ENCODE measurements at places on chromosomes 5 and 9.

GRCh38 chr9:70539526-70539925 lies 125.1 kb upstream of the KLF9 start:
- DNase-seq: no peak

GRCh38 chr9:90368928-90369327 lies 273.7 kb downstream of the DIRAS2 start:
- no peak for DNase-seq

DNA sequence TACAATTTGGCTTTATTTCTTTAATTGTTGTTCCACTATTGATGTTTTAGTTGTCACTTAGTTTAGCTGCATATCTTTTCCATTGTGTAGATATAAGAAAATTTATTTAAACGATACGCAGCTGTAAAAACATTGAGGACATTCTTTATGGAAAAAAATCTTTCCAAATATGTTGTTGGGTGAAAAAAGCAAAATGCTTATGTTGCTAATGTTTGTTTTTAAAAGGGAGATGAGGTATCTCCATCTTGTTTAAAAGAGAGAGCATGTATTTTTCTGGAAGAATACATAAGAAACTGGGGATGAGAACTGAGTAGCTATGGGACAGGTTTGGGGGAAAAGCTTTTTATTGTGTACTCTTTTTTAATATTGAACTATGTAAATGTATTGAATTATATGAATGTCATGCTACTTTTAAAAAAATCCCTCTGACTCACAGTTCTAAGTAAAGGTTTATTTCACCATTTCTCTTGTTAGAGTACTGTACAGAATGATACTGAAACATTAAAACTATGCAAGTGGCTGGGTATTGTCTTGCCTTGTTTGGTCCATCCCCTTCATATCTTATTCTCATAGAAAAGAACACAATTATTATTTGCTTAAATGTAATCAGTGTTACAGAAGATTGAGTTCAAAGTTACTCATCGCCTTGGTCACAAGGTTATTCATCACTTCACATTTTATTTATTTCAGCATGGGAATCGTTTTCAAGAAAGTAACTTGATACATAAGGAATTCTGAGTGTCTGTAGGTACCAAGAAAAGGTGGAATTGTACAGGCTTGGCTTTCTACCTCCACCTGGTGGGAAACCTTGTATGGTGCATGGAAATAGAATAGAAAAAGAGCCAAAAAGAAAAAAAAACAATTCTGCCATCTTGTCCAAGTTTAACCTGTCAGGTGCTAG lies 85.8 kb downstream of the RIC1 start:
- DNase-seq: no peak

- no peak for DNase-seq
Observed at GRCh38 chr9:73141282-73141681, 10.4 kb upstream of the ANXA1 start.

DNA sequence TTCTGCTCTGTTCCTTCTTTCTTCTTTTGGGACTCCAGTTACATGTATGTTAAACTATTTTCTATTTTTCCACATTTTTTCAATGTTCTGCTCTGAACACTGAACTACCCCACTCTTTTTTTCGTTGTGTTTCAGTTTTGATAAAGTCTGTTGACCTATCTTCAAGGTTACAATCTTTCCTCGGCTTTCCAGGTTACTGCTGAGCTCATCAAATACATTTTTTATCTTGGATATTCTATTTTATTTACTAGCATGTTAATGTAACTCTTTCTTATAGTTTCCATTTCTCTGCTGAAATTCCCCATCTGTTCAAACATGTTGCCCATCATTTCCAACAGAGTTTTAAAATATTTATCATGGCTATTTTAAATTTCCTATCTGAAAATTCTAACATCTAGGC lies 13.8 kb downstream of the NEUROG1 start:
- DNase-seq: no peak

GRCh38 chr5:79962575-79963222 lies 28.4 kb downstream of the MTX3 start:
- DNase-seq: no peak

DNA sequence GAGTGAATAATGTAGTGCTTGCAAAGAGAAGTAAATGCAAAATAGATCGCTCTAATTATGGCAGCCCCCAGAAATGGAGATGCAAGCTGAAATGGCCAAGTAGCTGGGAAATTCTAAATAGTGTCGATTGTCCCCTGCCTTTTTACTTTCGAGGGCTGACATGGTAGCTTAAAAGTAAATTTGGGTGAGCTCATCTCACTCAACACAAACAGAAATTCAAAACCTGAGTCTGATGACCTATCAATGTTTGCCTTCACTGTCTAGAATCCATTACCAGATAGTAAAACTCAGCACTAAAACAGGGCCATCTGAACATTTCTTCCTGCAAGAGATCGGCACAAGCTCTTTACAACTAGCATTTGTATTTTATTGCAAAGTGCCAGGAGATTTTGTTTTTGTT lies 7.0 kb upstream of the LHX2 start:
- no peak for DNase-seq

DNA sequence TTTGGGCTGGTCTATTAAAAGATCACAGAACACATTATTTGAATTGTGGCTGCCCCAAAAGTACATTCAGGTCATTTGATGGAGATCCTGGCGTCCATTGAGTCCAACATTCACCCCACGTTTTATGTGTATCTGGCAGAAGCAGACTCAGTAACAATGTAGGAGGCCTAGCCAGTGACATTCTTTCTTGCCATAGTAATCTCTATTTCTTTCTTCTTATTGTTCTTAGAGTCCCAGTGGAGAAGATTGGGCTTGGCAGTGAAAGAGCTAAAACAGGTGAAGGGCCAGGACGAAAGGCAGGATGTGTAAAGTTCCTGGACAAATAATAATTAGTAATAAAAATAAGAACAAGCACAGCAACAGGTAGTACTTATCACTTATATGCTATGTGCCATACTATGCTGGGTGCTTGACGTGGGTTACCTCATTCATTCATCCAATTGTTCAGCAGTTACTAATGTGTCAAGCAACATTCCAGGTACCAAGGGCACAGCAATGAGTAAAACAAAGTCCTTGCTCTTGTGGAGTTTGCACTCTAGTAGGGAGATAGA lies 12.6 kb upstream of the ANKH start:
- no peak for DNase-seq

GRCh38 chr5:41418220-41419031 lies 92.0 kb downstream of the PLCXD3 start:
- DNase-seq: no peak

GRCh38 chr5:153746440-153746839 lies 256.0 kb downstream of the GRIA1 start:
- no peak for DNase-seq

DNA sequence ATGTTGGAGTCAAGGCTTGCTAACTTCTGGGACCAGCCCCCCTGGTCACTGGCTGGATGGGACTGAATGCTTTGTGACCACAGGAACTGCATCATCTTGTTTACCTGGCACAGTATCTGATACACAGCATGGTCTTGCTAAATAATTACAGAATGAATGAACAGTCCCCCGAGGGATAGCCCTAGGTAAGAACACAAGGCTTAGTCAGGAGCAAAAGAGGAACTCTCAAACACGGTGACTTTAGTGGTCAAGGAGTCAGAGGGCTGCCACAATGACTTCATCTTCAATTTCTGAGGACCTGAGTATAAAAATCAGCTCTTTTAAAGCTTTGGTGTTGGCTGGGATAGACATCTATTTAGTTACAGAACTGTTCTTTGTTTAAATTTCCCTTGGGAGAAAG lies 15.1 kb upstream of the CXCL14 start:
- no peak for DNase-seq

DNA sequence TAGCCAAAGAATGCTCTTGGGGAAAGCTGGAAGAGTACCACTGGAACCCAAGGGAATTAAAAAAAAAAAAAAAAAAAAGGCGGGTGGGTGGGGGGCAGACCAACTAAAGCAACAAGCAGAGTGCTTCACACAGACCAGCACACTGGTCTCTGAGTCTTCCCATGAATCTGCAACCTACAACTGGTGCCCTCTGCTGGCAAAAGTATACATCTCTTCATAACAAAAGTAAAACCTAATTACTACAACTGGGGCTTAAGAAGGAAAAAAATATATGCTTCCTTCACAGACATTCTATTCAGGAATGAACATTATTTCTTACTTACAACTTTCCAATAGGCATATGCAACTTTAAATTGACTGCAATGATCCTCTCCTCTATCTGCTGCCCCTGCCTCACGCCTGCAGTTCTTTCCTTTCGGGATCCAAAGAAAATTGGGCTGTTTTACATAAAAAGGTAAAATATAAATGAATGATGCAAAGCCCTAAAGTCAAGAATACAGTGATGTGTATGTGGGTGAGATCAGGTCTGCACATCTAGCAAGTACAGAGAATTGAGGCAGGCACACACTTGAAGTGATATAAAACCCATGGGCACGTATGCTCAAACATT lies 7.2 kb upstream of the KLHL3 start:
- peak; percentile 29 for DNase-seq

- no peak for DNase-seq
Observed at GRCh38 chr9:137349471-137350033, 47.5 kb upstream of the NRARP start.

DNA sequence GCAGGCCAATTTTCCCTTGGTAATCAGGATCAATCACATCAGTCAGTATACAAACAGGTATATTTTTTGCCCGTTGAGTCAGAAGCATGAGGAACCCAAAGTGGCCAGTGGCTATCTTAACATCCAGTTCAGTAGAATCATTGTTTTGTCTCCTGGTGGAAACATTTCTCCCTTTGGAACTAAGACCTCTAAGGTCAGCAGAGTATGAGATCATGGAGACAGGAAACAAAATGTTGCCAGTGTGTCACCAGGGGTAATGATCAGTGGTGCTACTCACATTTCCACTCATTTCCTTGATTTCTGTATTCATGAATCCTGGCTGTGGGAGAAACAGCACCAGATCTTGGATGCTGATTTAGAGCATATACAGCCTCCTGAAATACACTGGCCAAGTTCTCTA lies 553.0 kb downstream of the CSNK1G3 start:
- DNase-seq: no peak

- no peak for DNase-seq
Observed at GRCh38 chr5:67997148-67997547, 218.4 kb upstream of the PIK3R1 start.

- no peak for DNase-seq
Observed at GRCh38 chr9:104027295-104027694, 66.8 kb upstream of the SMC2 start.

- DNase-seq: no peak
Observed at GRCh38 chr9:126689027-126689825, 75.5 kb downstream of the LMX1B start.

GRCh38 chr5:14429101-14430050 lies 152.2 kb upstream of the OTULINL start:
- DNase-seq: no peak

DNA sequence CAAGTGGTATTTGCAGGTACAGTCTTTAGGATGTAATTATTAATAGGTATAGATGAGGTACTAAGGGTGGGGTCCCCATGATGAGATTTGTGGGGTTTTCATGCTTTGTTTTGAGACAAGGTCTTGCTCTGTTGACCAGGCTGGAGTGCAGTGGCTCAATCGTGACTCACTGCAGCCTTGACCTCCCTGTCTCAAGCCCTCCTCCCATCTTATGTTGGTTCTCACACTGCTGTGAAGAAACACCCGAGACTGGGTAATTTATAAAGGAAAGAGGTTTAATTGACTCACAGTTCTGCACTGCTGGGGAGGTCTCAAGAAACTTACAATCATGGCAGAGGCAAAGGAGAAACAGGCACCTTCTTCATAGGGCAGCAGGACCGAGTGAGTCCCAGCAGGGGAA lies 217.5 kb downstream of the CDK5RAP2 start:
- DNase-seq: no peak

DNA sequence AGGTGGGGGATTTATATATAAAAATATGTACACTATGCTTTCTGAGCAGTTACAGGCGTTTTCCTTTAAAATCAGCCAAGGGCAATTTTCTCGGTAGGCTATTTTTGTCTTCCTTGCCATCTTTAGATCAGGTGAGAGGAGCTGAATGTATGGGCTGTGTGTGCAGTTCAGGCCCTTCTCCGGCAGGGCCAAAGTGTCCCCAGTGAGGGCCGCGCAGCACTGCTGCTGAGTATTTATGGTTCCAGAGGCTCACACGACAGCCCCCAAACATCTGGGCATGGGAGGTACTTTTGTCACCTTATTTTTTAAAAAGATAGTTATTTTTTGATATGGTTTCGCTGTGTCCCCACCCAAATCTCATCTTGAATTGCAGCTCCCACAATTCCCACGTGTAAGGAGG lies 11.5 kb downstream of the GFPT2 start:
- no peak for DNase-seq

DNA sequence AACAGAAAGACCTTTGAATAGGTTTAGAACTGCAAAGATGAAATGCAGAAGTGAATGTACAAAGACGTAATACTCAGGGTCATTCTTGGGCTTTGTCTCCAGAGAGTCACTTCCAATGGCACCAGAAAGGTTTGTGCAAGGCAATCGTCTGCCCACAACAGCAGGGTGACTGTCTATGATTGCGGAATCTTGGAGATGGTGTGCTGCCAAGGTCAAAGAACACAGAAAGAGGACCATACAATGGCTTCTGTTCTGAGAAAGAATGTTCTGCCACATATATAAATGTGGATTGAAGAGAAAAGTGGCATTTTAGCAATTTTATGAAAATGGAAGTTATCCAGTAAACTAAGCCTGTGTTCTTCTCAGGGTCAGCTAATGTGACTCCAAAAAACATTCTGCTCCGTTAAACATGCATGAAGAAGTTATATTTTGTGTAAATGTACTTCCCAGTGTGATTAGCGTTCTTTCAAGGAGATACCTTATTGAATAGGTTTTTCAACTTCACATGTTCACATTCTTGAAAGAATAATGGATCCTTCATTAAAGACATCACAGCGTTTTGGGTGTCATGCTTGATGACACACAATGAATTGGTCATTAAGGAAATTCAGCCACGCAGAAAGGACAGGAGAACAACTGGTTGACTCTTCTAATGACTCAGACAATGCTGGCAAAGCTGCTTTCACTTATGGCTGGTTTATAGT lies 73.4 kb upstream of the CDH6 start:
- no peak for DNase-seq

DNA sequence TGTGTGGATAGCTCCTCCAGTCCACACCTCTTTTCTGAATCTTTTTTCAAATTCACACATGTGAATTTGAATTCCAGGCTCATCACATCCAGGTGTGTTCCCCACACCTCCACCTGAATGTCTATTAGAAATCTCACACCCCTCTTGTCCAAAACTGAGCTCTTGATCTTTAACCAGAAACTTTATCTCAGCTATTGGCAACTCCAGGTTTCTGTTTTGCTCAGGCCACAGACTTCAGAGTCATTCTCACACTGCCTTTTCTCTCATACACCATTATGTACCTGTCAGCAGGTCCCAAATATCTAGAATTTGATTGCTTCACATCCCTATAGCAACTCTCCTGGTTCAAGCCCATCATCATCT lies 11.6 kb downstream of the NIPSNAP3B start:
- DNase-seq: no peak

GRCh38 chr9:87708986-87709728 lies 16.8 kb upstream of the CTSL start:
- no peak for DNase-seq

- no peak for DNase-seq
Observed at GRCh38 chr9:123318202-123318601, 37.8 kb upstream of the CRB2 start.

- no peak for DNase-seq
Observed at GRCh38 chr9:89274838-89275237, 36.2 kb upstream of the CKS2 start.

Measured in stimulated activated CD8-positive, alpha-beta memory T cell treated with anti-CD3 and anti-CD28 coated beads, Interleukin-4, amount 100 ng/mL, for 1 hour (primary cell).